GM19239 (cell line): ENCODE measurements at places on chromosomes 2 and 18.

DNA sequence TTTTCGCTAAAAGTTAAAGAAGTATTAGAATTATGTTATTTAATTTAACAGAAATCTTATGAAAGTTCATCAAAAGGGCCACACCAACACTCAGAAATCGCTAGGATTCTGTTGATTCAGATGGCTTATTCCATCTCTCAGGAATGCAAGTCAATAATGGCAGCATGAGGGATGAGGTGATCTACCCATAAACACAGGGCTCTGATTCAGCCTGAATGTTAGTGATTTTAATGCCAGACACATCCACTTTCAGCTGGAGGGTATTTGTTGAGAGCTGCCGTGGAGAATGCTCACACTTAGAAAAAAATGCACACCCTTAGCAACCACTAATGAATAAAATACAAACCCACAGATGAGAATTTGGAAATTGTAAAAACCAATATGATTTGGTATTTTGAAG lies 173.3 kb upstream of the ERBB4 start:
- no peak for DNase-seq

DNA sequence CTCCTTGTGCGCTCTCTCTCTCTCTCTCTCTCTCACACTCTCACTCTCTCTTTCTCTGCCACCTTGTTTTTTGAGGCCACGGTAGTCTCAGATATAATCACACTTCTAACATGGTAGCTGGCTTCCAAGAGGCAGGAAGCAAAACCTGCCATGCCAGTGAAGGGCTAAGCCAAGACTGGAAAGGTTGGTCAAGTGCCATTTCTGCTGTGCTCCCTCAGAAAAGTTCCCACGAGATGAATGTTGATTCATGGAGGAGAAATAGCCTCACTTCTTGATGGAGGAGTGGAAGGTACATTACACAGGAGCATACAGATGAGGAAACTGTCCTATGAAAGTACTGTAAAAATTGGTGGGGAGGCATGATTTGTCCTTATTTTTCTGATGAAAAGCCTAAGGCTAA lies 237.9 kb downstream of the XIRP2 start:
- DNase-seq: no peak

- no peak for DNase-seq
Measured at GRCh38 chr2:867296-867695, 83.4 kb upstream of the SNTG2 start.

DNA sequence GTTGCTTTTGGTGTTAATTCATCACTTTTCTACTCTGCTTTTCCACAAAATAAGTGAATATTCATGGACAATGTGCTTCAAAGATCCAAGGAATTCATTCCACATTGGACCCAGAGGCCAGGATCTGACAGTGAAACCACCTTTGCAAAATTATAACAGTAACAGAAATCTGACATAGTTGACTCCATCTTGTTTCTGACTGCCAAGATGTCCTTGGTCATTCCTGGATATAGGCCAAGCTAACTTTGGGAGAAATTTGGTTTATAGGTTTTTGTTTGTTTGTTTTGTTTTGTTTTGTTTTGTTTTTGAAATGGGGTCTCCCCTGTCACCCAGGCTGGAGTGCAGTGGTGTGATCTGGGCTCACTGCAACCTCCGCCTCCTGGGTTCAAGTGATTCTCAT lies 10.3 kb downstream of the MPPE1 start:
- no peak for DNase-seq
